Fibroblast of mammary gland (primary cell): ENCODE measurements at places on chromosomes 16 and 17.
A peak's percentile ranks its signal among the peaks of the same experiment; 100 is the strongest.

GRCh38 chr16:69712914-69713581, 13.3 kb downstream of the NQO1 start:
- no peak for DNase-seq

DNA sequence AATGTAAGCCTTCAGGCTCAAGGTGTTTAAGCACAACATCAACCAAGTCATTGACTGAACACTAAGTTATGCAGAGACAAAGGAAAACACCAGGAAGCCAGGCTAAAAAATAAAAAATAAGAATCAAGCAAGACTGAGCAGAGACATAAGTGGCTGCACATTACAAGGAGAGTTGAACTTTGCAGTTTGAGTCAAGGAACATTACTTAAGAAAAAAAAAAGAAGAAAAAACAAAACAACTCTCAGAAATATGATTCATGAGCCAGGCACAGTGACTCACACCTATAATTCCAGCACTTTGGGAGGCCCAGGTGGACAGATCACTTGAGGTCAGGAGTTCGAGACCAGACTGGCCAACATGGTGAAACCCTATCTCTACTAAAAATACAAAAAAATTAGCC, 168.1 kb downstream of the C16orf95 start:
- peak; percentile 68 for DNase-seq

DNA sequence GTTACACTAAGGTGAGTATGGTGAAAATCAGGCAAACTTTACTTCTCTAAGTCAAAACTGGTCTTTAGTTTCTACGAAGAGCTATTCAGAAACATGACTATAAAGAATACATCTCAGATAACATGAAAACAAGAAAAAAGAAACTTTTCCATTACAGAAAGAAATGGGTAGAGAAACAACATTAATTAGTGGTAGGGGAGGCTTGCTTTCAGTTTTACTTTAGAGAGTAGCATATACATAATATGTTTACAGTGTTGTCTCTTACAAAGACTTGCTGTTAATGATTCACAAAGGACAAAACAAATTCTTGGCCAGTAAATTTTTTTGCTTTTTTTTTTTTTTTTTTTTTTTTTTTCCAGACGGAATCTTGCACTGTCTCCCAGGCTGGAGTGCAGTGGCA, 34.2 kb downstream of the CRLF3 start:
- DNase-seq = no peak

DNA sequence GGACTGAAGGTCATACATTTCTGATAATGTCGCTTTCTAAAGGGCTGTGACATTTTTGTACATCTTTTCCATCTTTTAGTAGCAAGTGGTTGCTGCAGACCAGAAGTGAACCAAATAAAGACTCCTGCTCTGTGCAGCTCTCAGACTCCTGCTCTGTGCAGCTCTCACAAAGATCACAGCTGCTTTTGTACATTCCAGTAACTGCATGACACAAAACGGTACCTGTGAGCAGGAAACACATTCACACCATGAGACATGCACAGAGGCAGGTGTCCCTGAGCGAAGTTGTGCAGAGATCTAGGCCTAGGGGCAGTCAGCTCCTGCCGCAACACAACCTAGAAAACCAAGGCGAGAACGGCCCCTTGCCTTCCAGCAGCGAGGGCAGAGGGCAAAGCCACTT, 67.5 kb downstream of the KLHDC4 start:
- no peak for DNase-seq

DNA sequence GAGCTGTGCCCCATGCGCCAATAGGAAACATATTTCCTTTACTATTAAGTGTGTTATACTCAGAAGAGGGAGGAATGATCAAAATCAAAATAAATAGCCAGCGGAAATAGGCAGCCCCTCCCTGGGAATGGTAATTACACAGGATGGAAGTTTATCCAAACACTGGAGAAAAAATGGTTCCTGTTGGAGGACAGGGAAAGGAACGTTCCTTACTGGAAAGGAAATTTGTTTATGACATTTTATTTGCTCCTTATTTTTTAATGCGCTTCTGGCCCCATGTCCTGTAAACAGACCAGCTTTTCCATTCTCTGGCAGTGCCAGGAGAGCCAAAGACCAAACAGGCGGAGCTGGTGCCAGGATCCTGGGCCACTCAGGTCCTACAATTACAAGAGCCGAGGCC, 273.7 kb downstream of the SOX9 start:
- DNase-seq = no peak

DNA sequence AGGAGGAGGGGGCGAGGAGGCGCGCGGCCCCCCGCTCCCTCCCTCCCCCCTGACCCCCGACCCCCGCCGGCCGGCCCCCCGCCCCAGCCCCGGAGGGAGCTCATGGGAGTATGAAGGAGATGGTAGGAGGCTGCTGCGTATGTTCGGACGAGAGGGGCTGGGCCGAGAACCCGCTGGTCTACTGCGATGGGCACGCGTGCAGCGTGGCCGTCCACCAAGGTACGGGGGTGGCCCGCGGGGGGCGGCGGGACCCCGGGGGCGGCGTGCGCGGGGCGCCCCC, 390 bp downstream of the MLLT6 start:
- no peak for DNase-seq

DNA sequence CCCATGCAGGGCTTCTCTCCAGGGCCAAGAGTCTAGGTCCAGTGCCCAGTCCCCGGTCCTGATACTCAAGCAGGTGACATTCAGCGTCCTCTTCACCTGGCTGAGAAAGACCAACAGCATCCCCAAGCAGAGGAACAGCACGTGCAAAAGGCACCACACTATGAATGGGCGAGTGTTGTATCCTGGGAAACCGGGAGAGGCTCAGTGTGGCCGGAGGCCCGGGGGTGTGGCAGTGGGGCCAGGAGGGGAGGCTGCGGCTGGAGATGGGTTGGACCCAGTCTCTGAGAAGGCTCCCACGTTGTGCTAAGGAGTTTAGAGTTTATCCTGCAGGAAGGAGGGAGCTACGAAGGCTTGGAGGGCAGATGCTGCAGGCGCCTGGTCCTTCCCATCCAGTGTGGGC, 13.5 kb downstream of the ABR start:
- DNase-seq = no peak

GRCh38 chr17:1616101-1616500, 12.5 kb downstream of the SLC43A2 start:
- DNase-seq = no peak

GRCh38 chr17:74521701-74522201, 9.5 kb downstream of the CD300LB start:
- DNase-seq = no peak
